Stimulated activated CD8-positive, alpha-beta memory T cell treated with anti-CD3 and anti-CD28 coated beads, Interleukin-7, amount 100 ng/mL, for 1 hour (primary cell): ENCODE measurements at places on chromosomes 3 and 15.

DNA sequence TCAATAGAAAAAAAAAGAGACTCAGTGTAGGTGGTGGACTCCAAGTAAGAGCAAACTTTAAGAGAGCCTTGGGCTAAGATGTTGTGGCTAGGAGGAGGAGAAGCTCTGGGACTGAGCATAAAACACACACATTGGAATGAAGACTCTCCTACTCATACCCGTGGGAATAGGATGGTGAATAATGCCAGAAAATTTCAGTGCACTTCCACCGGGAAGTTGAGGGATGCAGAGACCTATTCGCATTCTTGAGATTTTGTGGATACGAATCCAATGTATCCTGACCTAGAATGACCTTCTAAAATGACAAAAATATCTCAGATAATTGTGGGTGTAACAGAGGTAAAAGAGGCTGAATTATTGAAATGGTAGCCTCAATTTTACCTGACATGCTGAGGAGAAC, 388.7 kb upstream of the SGO1 start:
- no peak for DNase-seq

DNA sequence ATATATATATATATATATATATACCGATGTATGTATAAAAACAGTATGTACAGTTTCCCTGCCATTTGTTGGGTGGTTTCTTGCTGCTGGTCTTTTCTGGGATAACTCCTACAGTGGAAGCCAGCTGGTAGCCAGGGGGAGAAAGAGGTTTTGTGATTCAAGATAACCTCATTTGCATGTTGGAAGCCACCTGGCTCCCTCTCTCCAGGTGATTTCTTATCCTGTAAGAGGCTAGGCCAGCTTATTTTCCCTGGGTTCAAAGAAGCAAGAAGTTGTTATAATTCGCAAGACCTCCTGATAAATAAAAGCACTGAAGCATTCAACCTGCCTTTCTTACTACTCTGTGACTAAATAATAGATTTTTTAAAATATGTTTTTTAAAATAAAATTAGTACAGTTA, 443.3 kb downstream of the VGLL3 start:
- DNase-seq, result no peak

- DNase-seq, result no peak
These were observed 529.0 kb upstream of the NECTIN3 start for GRCh38 chr3:110542552-110543150.

DNA sequence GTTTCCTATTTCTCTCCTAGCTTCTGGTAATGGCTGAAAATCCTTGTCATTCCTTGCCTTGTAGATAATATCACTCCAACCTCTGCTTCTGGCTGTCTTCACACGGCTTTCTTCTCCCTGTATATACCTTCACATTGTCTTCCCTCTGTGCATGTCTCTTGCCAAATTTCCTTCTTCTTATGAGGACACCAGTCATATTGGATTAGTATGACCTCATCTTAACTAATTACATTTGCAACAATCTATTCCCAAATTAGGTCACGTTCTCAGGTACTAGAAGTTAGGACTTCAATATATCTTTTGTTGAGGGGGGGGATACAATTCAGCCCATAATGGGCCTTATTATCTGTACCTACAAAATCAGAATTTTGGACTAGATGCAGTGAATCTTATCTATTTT, 417.4 kb downstream of the PLCL2 start:
- no peak for DNase-seq

- DNase-seq, result no peak
These were observed 145.4 kb downstream of the KLHL25 start for GRCh38 chr15:85649372-85649771.

DNA sequence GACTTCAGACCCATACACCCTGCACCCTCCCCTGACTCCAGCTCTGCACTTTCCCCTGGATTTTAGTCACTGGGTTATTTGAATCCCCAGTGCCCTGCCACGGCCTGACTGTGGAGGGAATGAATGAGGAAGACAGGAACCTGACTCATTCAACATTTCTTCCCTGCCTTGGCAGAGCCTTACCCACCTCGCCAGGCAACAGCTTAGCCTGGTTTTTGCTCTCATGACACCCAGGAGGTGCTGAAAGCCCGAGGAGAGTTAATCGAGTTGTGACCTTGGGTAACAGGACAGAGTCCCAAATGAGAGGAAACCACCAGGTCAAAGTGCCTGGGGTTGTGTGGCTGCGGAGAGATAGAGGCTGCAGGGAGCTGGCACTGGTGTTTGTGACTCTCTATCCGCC, 128.3 kb downstream of the SMAD6 start:
- no peak for DNase-seq

DNA sequence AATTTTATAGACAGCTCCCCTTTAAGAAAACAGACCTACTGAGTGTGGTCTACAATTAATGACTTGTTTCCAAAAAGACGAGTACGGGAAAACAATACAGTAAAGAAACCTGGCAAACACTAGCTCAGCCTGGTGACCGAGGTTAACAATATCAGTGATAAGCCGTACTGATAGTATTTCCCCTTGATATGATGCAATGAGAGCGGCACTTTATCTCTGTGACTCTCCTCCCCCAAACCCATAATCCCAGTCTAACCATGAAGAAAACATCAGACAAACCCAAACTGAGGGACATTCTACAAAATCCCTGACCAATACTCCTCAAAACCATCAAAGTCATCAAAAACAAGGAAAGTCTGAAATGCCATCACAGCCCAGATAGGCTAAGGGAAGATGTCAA, 8.2 kb downstream of the DENND4A start:
- no peak for DNase-seq

DNA sequence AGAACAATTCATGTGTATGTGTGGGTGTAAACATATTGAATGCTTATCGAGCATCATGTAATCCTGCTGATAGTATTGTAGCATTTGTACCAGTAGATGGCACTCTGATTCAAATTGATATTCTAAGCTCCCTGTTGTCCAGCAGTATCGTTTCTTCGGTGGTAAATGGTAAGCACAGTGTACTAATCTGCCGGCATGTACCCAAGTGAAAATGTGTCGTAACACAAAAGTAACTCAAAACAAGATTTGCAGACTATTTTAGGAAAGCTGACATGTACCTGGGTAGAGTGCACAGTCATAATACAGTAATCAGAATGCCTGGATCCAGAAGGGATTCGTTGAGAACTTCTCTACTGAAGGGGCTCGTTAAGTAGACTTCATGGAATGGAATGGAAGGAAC, 31.7 kb upstream of the MNS1 start:
- no peak for DNase-seq

DNA sequence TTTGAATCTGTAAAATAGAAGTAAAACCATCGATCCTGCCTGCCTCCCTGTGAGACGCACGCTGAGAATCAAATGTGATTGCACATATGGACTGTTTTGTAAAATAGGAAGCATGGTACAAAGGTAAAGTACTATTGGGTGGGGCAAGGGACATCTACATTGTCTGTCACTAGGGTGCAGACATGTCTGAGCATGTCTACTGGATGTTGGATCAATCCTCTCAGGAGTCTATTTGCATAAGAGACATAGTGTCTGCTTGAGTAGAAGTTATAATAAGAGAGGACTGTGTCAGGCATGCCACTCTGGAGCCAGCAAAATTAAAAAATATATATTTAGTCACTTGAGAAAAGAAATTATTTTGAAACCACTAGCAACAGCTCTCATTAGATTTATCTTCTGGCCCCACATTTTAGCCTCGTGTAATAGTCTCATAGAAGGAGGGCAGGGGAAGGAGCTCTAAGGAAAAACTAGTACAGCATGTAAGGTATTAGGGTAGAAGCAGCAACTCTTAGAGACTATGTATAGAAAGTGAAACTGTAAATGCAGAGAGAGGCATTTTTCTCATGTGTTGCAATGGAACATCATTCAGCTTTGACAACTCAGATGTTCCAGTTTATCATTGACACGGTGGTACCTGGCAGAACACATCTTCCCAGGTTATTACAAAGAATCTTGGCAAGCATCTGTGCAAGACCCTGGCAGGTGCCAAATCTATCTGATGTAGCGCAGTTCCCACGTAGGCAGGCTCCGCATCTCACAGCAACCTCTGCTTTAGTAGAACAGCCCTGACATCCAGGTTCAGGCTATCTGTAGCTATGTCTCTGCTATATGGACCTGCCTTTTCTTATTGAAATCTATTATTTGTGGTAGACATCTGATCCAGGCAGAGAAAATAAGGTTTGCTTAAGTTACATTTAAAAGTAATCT, 85.2 kb upstream of the CHL1 start:
- no peak for DNase-seq

GRCh38 chr3:160162440-160162839, 62.8 kb upstream of the C3orf80 start:
- no peak for DNase-seq

DNA sequence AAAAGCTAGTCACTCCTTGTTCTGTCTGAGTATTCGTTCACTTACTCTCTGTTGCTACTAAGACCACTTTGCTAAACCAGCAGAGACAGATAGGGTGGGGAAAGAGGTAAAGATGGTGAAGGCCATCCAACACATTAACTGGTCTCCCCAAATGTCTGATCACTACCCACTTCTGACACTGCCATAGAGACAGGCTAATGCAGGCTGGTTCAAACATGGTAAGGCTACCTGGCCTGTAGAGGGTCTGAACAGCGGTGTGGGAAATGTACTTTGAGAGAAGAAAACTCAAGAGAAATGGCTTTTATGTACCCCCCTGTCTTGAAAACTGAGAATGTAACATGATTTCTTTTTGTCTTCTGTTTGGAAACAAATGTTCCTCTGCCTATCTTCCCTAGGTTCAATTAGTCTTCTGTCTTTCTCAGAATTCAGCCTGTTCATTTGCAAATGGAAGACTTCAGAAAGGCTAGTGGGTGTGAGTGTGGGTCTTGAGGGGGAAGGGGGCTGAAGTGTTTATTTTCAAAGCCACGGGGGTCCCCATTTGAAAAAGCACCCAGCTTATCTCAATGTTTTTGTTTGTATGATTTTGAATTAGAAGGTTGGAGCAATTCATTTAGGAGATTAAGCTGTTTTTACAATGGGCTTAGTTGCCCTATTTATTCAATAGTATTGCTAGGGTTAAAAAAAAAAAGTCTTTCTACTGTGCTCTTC, 15.8 kb downstream of the ALDH1A2 start:
- DNase-seq, result no peak

- DNase-seq, result no peak
These were observed 4.1 kb downstream of the P3H2 start for GRCh38 chr3:190116551-190117067.

- DNase-seq, result no peak
These were observed 25.6 kb upstream of the MAP3K13 start for GRCh38 chr3:185337231-185337816.

GRCh38 chr3:123525433-123525832, 59.4 kb downstream of the HACD2 start:
- DNase-seq, result no peak
